Dorsolateral prefrontal cortex (tissue), 122 donors: ENCODE measurements at places on chromosomes 16 and 17. TPM values are rescaled to one million over a fixed set of nuclear protein-coding genes. Genes with fewer than 3 reads are reported as not detected.

GRCh38 chr17:48603959-48604769 is 622 bp downstream of the HOXB6 start:
- DNase-seq = no peak

DNA sequence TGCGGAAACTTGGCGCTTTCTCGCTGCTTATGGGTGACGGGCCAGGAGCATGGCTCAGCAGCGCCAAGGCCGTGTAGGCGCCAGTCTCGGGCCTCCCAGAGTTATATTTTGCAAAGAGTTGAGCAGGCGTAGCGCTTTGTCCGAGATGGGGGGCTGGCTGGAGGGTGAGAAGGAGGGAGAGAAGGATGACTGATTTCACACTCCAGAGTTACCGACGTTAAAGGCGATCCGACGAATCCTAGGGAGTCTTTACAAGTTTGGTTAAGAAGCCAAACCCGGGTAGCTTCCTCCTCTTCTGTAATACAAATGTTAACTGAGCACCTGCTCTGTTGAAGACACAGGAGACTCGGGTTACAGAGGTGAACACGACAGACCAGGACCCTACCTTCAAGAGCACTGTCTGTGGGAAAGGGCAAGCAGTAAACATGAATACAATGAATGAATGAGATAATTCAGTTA is 782 bp downstream of the POLR2A start:
- no peak for DNase-seq

DNA sequence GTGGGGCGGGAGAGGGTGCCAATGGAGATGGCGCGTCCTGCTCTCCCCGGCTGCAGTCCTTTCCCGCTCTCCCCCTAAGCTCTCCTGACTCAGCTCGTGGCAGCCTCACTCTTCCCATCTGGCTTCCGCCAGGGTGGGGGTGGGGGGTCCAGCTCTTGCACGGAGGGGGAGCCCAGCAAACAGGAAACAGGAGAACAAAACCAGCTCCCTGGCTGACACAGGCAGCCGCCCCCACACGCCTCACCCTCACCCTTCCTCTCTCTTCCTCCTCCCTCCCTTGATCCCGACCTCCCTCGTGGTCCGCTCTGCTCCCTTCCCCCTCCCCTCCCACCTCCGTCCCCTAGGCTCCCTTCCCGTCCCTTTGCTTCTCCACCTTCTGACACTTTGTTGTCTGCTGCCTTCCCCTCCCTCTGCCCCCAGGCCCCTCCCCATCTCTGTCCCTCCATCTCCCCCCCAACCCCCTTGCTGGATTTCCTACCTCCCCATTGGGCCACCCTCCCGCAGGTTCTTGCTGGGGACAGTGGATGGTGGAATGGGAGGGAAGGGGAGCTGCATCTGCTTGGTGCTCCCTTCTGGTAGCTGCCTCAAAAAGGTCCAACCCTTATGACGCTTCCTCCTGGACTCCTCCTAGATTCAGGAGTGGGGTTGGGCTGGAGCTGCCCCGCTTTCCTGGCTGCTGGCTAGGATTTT is 23.7 kb downstream of the ARHGAP23 start:
- DNase-seq = no peak

DNA sequence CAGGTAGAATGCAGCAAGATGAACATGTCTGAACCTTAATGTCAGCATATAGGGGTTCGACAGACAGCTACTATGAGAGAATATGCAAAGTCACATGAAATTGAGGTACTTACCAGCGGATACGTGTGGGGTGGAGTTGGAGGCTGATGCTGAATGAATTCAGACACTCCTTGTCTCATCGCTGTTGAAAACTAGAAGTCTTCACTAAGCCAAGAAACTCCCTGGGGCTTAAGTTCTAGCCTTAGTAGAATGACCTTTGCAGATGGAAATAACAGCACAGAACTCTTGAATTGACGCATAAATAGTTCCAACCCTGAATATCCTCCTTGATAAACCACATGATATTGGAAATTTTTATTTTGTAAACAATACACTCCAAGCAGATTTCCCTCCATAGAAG is 32.9 kb upstream of the MYOCD start:
- no peak for DNase-seq

The CCL15 gene
- not detected for total RNA-seq

DNA sequence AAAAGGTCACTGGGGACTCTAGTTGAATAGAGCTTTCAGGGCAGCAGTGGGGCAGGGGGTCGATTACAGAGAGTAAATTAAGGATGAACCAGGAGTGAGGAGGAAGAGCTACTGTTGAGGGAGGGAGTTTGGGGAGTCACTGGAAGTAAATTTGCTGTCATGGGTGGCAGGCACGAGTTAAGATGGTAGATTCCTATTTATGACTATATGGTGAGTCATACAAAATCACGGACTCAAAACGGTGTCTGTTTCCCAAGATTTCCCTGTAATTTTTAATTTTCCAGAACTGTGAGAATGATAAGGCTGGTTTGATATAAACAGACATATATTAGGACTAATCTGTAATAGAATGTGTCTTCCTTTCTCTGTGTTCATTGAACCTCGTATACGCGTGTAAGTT is 287.6 kb upstream of the GOT2 start:
- DNase-seq = no peak

The ZKSCAN2 gene
- 11.4 TPM for total RNA-seq
